ENCODE measurements at places on chromosomes 1 and 21. TPM values are rescaled to one million over a fixed set of nuclear protein-coding genes. Genes with fewer than 3 reads are reported as not detected.

DNA sequence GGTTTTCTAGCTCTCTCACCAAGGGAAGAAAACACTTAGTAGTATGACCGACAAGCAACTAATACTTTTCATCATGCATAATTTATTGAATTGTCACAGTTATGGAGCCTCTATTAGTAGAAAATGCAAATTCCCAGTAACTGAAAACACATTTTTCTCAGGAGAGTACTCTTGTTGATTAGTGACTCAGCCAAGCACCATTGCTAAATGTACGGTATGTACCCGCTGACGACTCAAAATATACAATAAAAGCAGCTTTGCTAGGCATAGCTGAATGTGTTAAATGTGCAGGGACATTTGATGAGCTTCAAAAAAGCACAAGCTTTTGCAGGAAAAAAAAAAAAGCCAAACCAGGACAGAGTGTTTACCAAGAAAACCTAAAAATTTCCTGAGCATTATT lies 63.9 kb downstream of the WDR64 start:
- H3K4me3 ChIP-seq: no peak overlapping the region
- H3K27me3 ChIP-seq: no peaks in the 10 kb centered on the region
- DNase-seq: no peak
- no peaks in the 10 kb centered on the region for H3K4me1 ChIP-seq
- H3K36me3 ChIP-seq: no peaks in the 10 kb centered on the region

DNA sequence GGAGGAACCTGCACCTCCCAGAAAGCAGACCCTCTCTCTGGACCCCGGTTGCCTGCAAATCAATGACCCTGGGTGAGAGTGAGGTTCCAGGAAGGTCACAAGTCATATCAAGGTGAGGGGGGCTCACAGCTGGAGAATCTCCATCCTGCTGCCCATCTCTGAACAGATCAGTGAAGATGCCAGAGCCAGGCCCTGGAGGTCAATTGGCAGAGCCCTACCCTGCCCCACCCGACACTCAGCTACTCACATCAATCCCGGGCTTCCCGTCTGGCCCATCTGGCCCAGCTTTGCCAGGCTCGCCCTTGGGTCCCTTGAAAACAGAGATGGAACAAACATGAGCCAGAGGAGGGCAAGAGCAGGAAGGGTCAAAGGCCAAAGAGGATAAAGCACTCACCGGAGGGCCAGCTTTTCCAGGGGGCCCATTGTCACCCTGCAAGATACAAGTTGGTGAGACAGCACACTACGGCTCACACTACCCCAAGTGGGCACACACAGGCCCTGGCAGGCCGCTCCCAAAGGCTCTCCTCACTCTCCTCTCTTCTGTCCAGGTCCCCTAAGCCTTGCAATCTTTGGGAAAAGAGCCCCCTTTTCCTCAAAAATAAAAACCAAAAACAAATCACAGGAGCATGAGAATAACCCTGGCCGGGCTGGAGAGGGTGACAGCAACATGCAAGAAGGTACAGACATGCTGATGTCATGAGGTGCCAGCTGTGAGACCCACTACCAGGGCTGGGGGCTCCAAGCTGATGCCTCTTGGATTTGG lies 2.9 kb downstream of the COL9A2 start:
- H3K36me3 ChIP-seq: no peaks in the 10 kb centered on the region
- peaks cover 10% of the 10 kb centered on the region for H3K4me1 ChIP-seq
- no peak overlapping the region for H3K4me3 ChIP-seq
- no peak overlapping the region for H3K27ac ChIP-seq
- DNase-seq: no peak
- no peaks in the 10 kb centered on the region for H3K27me3 ChIP-seq

DNA sequence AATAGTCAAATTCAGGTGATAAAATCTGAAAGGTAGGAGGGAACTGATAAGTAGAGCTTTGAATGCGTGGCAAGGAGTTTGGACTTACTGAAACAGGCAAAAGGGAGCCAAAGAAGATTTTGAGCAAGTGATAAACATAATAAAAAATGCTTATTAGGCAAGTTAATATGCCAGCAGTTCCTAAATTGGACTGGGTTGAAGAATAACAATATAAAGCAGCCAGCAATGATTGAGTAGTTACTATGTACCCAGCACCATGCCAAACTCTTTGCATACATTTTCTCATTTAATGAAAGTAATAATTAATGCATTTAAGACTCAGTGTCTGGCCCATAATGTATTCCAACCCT lies 23.8 kb upstream of the AHCYL1 start:
- H3K27me3 ChIP-seq: no peaks in the 10 kb centered on the region
- no peak for DNase-seq
- no peak overlapping the region for H3K4me3 ChIP-seq
- no peaks in the 10 kb centered on the region for H3K36me3 ChIP-seq

- DNase-seq: no peak
- peak overlapping the region; percentile 94 for H3K27ac ChIP-seq
- no peaks in the 10 kb centered on the region for H3K27me3 ChIP-seq
- H3K4me3 ChIP-seq: peak overlapping the region; percentile 80
Measured at GRCh38 chr1:150234309-150234565, 1.7 kb downstream of the ANP32E start.

HAO2 gene
- total RNA-seq: 1.9 TPM

- no peak overlapping the region for H3K27ac ChIP-seq
- no peaks in the 10 kb centered on the region for H3K4me1 ChIP-seq
- H3K4me3 ChIP-seq: no peak overlapping the region
- H3K27me3 ChIP-seq: no peaks in the 10 kb centered on the region
- H3K36me3 ChIP-seq: no peaks in the 10 kb centered on the region
Measured at GRCh38 chr1:227940791-227941241, 6.9 kb downstream of the WNT9A start.

DNA sequence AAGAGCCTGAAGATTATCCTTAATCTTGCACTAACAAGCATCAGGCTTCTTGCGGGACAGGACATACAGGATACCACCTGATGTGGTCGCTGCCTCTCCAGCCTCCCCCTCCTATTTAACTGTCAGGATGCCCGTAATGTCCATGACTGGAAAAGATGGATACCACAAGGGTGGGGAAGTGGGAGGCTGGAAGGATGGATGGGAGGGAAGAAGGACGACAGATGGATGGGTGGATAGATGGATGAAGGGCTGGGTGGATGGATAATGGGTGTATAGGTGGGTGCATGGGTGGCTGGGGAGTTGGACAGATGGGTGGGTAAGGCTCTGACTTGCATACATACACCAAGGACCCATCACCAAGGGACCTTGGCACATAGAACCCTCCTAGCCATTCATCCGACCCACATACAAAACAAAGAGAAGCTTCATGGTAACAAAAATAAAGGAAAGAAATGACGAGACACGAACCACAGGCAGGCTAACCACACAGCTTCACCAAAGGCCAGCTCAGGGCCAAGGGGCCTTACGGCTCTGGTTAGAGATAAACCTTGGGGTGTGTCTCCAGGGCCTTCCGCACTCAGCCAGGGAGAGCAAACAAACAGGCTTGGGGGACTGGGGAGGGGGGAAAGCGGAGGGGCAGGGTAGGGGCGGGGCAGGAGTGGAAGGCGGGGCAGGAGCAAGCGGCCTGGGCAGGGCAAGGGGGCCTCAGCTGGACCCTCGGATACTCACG lies 50.5 kb downstream of the HSPG2 start:
- DNase-seq: no peak
- no peak overlapping the region for H3K27ac ChIP-seq
- H3K27me3 ChIP-seq: no peaks in the 10 kb centered on the region
- H3K4me1 ChIP-seq: no peaks in the 10 kb centered on the region

GRCh38 chr1:206508956-206509355 lies 1.6 kb downstream of the RASSF5 start:
- no peaks in the 10 kb centered on the region for H3K4me1 ChIP-seq
- H3K36me3 ChIP-seq: no peaks in the 10 kb centered on the region
- H3K27ac ChIP-seq: no peak overlapping the region
- no peak for DNase-seq

DNA sequence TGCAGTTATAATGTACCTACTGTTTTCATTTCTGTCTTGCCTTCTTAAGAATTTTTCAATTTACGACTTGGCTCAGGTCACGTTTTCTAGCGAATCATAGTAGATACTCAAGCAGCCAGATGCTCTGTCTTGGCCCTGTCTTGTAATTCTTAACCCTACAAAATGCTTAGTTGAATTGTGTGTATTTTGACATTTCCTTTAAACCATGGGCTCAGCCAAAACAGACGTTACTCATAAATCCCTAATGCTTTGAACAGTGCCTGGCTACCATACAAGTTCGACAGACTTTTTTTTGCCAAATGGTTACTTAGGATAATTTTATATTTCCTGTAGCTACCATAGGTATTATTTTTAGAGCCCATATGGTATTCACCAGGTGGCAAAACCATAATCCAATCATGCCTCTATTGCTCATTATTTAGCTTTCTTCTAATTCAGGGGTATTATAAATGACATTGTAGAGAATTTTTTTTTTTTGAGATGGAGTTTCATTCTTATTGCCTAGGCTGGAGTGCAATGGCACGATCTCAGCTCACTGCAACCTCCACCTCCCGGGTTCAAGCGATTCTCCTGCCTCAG lies 54.3 kb downstream of the KCNK1 start:
- H3K27ac ChIP-seq: no peak overlapping the region
- H3K4me1 ChIP-seq: peaks cover 9% of the 10 kb centered on the region
- no peak for DNase-seq
- H3K36me3 ChIP-seq: no peaks in the 10 kb centered on the region
- no peaks in the 10 kb centered on the region for H3K27me3 ChIP-seq
- no peak overlapping the region for H3K4me3 ChIP-seq

PCP4 gene
- total RNA-seq: 26.9 TPM

INAVA gene
- total RNA-seq: 48.8 TPM

DNA sequence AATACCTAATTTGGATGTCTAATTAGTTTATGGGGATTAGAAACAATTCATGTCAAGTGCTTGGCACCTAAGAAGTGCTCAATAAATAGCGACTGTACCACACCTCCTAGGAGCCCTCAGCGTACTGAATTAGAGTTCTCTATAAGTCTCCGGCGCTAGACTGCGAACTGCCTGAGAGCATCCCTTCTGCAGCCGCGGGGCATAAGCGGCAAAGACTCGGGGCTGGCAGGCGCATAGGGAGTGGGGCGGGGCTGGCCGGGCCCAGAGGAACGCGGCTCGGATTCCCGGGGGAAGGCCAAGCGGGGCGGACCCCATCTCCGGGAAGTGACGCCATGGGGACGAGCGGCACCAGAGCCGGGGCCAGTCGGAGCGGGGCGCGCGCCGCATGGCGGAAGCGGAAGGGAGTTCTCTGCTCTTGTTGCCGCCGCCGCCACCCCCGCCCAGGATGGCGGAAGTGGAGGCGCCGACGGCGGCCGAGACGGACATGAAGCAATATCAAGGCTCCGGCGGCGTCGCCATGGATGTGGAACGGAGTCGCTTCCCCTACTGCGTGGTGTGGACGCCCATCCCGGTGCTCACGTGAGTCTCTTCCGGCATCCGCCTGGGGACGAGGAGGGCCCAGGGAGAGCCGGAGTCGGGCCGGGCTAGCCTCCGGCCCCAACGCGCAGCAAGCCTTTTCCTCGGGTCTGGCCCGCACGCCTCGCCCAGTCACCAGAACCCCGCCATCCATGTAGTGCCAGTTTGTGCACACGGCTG lies at the start of gene TMEM222:
TSS of gene TMEM222 (plus strand) at position 351 of the 756 bp plus-strand sequence. CDS start at position 386, 35 bp downstream.
- no peaks in the 10 kb centered on the region for H3K4me1 ChIP-seq
- no peaks in the 10 kb centered on the region for H3K27me3 ChIP-seq
- peaks cover 12% of the 10 kb centered on the region for H3K36me3 ChIP-seq
- peak within 1 kb of the TSS; percentile 93 for H3K27ac ChIP-seq

GRCh38 chr21:40421121-40421520 lies 425.8 kb downstream of the DSCAM start:
- H3K27ac ChIP-seq: no peak overlapping the region
- no peaks in the 10 kb centered on the region for H3K4me1 ChIP-seq
- H3K4me3 ChIP-seq: no peak overlapping the region
- H3K36me3 ChIP-seq: no peaks in the 10 kb centered on the region

DNA sequence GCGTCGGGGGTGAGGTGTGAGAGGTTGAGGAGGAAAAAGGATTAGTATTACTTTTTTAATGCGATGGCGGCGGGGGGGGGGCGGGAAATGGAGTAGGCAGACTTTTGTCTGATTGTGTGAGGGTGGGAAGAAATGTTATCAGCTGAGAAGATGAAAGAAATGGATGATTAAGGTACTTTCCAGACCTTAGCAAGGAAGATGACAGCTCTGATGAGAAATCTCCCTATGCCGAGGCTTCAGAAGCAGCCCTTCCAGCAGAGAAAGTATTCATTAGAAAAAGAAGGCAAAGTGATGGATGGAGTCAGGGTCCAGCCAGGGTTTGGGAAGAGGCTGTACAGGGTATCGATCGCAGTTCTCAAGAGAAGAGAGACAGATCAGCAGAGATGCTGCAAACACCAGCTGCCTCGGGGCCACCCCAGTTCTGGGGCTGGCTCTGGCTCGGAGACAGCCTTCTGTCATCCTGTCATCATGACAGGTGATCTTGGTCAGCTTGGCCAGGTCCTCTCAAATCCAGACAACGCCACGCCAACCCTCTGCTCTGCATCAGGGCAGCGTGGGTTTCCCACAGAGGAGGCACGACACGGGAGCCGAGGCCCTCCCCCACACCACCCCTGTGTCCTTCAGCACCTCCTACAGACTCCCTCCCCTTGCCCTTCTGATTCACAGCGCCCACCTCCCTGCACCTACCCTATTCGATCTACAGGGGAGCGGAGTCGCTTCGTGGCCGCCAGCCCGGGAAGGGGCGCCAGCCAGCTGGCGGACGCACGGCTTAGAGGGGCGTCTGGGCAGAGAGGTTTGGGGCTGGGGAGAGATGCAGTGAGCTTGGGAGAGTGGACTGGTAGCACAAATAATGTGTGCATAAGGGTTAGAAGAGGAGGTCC lies 674 bp upstream of the ATXN7L2 start:
- peak; percentile 88 for DNase-seq
- H3K27ac ChIP-seq: no peak overlapping the region
- H3K27me3 ChIP-seq: no peaks in the 10 kb centered on the region
- peak overlapping the region; percentile 61 for H3K4me3 ChIP-seq

GRCh38 chr1:58785442-58786058 lies 1.7 kb upstream of the JUN start:
- no peaks in the 10 kb centered on the region for H3K27me3 ChIP-seq
- H3K27ac ChIP-seq: peak overlapping the region; percentile 99
- H3K36me3 ChIP-seq: peaks cover 5% of the 10 kb centered on the region
- peak; percentile 89 for DNase-seq
- H3K4me3 ChIP-seq: peak overlapping the region; percentile 93

DNA sequence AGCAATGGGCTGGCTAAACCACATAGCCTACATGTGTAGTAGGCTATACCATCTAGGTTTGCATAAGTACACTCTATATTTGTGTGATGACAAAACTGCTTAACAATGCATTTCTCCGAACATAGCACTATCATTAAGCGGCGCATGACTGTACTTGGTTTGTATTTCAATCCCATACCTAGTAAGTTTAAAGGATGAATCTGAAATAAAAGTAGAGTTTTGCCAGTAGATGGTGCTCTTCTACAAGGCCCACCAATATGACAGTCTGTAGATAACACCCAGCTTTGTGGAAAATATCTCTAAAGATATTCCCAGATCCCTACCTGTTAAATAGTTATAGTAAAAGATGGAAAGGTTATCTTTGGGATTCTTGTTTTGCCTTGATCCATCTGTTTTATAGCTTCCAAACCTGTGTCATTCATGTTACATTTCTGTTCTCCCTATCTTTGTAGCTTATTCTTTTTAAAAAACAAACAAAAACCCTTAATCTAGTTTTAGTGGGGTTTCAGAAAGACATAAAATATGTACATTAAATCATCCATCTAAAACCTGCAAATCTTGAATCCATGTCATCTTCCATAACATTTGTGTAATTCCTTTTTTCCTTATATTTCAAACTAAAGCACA lies 33.9 kb upstream of the ASPM start:
- no peak for DNase-seq
- no peaks in the 10 kb centered on the region for H3K27me3 ChIP-seq
- no peaks in the 10 kb centered on the region for H3K4me1 ChIP-seq
- no peak overlapping the region for H3K4me3 ChIP-seq

SLFNL1 gene
- total RNA-seq: 0.50 TPM

- peak overlapping the region; percentile 70 for H3K4me3 ChIP-seq
- no peaks in the 10 kb centered on the region for H3K4me1 ChIP-seq
- DNase-seq: peak; percentile 30
- H3K27me3 ChIP-seq: no peaks in the 10 kb centered on the region
- H3K27ac ChIP-seq: peak overlapping the region; percentile 32
Measured at GRCh38 chr21:16534408-16535101, 804.8 kb downstream of the USP25 start.

TMPRSS3 gene
- 15.4 TPM for total RNA-seq

Data from kidney (tissue), 22 donors.